ENCODE measurements at places on chromosomes 11 and 22. TPM values are rescaled to one million over a fixed set of nuclear protein-coding genes. Genes with fewer than 3 reads are reported as not detected.

DNA sequence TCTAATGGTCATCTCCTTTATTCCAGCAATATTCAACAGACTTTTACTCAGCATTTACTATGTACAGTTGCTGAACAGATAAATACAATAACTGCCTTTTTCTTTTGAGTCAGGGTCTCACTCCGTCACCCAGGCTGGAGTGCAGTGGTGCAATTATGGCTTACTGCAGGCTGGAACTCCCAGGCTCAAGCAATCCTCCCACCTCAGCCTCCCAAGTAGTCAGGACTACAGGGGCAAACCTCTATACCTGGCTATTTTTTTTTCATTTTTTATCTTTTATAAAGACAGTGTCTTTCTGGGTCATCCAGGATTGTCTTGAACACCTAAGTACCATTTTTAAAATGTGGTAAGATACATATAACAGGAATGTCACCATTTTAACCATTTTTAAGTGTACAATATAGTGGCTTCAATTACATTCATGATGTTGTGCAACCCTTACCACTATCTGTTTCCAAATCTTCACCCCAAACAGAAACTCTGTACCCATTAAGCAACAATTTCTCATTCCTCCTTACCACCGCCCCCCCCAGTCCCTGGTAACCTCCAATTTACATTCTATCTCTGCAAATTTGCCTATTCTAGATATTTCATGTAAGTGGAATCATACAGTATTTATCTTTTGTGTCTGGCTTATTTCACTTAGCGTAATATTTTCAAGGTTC is 67.8 kb downstream of the MIAT start:
- DNase-seq = no peak

DNA sequence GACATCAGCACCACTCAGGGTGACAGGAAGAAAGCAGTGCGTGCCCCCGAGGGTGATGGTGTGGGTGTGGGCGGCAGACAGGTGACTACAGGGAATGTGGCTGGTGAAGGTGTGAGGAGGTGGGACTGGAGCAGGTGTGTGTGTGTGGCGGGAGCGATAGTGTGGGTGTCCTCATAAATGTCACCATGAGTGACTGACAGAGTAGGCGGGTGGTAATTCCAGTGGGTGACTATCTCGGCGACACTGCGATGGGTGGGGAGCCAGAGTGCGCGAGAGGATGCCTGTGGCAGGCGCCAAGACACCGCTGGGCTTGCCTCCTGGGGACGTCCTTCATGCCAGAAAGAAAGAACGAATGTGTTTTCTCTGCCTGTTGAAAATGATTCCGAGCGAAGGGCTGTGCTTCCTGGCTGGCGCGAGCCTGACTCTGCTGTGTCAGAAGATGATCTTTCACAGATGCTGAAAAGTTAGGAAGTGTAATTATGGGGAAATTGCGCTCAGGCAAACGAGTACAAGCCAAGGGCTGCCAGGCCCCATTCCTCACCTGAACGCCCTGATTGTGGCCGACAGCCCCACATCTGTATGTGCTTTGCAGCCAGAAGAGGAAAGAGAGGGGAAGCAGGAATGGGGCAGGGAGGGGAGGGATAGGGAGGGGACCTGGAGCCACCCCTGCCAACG is 98.8 kb upstream of the CD82 start:
- no peak for DNase-seq

ZNF74 gene
- 15.7 TPM for total RNA-seq

DAGLA gene
- total RNA-seq = 1.7 TPM

GRCh38 chr11:6572215-6572614 is 31.2 kb downstream of the RRP8 start:
- DNase-seq = no peak

All from dermis microvascular lymphatic vessel endothelial cell (primary cell).